ENCODE measurements at places on chromosomes 11 and 22.

GRCh38 chr11:607020-607780 lies 8.6 kb downstream of the IRF7 start:
- no peak for DNase-seq

DNA sequence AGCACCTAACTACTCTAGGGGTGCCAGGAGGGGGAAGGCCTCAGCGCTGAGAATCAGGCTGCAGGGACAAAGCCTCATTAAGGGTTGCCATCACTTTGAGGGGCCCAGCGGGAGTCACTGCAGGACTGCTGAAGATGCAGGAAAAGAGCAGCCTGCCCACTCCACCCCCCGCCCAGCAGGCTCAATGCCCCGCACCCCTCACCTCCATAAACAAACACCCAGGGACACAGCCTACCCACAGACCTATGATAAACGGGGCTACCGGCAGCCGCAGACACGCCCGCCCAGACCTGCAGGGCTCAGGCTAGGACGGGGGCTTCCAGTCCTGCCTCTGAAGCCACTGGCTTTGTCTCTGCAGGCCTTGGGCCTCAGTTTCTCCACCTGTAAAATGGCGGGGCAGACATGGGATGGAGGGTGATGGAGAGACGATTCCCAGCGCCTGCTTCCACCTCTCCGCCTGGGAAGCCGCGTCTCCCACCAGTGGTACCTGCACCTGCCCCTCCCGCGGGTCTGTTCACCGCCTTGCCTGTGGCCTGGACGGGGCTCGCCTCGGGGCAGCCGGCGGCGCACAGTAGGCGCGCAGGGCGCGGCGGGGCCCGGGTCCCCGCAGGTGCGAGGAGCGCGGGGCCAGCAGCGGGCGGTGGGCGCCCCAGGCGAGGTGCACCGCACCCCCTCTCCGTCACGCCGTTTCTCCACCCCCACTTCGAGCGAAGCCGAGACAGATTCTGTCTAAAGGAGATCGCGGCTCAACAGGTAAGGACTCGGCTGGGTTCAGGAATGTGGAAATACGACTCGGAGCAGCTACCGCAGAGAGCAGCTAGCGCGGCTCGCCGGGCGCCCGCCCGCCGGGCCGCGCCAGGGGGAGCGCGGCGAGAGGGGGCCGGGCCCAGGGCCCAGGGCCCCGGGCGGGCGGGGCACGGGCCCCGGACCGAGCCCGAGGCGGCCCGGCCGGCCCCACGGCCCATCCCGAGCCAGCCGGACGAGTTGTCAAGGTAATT lies 1.5 kb downstream of the WNT7B start:
- no peak for DNase-seq

GRCh38 chr11:120867024-120867423 lies 156.9 kb upstream of the TBCEL start:
- DNase-seq: no peak

DNA sequence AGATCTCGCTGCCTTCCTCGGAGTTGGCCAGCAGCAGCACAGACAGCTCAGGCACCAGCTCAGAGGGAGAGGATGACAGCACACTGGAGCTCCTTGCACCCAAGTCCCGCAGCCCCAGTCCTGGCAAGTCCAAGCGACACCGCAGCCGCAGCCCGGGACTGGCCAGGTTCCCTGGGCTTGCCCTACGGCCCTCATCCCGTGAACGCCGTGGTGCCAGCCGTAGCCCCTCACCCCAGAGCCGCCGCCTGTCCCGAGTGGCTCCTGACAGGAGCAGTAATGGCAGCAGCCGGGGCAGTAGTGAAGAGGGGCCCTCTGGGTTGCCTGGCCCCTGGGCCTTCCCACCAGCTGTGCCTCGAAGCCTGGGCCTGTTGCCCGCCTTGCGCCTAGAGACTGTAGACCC lies 6.4 kb downstream of the PLA2G3 start:
- no peak for DNase-seq

- DNase-seq: no peak
These were observed 49.1 kb downstream of the MICAL2 start for GRCh38 chr11:12159351-12160099.

GRCh38 chr22:29139965-29140782 lies 65.5 kb upstream of the EMID1 start:
- DNase-seq: no peak

DNA sequence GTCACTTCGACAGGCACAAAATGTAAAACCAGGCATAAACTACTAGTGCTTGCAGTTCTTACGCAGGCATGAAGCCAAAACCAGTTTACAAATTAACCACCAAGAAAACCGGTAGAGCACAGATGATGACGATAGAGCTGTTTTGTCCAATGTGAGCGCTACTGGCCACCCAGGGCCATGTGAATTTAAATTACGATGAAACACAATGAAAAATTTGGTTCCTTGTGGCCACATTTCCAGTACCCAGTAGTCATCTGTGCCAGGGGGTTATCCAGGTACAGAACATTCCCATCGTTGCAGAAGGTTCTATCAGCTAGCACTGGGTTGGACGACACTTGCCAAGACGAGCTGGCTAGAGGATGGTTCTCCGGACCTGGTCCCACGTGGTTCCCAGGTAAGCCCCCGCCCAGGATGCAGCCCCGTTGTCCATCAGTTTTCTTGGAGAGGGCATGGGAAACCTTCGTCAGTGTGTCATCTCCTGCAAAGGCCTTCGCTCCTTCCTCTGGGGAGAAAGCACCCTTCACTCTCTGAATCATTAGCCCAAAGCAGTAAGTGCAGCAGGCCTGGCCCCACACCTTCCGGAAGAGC lies 1.1 kb upstream of the CD81 start:
- no peak for DNase-seq

All from GOT3 (cell line).